NB4 (cell line): ENCODE measurements at places on chromosomes 4 and X.

DNA sequence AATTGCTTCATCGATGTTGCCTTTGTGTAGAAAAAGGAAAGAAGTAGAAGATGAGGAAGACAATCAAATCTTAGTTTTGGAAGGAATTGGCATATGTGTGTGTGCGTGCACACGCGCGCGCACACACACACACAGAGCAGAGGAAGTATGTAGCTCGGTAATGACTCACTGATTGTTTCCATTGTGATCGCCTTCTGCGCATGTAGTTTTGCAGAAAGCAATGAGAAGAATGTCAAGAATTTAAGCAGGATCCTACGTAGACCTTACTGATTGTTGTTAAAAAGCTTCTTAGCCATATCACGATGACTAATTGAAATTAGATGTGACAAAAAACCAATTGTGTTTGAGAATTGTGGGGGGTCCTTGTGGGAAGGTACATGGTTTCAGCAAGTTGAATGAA lies 12.8 kb upstream of the LIMCH1 start:
- DNase-seq, result no peak

DNA sequence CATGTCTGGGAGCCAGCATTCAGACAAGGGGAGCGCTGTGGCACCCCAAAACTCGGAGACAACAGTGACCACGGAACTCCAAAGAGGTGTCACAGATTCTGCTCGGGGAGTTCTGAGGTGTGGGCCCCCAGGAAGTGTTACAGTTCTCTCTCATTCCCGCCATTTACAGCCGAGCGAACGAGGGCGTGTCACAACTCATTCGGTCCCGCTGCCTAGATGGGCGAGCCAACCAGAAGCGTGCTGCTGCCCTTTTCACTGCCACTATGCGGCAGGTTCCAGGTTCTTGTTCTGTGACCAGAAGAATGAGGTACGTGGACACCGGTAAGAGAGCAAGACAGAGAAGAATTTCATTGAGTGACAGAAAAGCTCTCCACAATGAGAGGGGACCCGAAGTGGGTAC lies 1370.6 kb upstream of the AGA start:
- no peak for DNase-seq

- DNase-seq, result no peak
Observed at GRCh38 chr4:145755802-145756201, 75.9 kb downstream of the C4orf51 start.

DNA sequence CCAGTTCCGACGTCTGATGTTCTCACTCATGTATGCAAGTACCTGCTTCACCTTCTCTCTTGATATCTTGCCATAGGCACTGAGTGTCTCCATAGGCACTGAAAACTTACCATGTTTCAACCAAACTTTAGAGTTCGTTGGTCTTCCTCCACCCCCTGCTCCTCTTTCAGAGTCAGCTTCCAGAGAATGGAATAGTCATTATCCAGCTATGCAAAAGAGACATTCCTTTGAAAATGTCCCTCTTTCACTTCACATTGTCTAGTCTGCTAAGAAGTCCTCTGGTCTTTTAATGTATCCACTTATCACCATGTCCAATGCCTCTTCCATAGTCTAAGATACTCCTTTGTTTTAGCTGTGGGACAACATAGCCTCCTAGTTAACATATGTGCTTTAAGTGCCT lies 566.0 kb upstream of the TENM3 start:
- DNase-seq, result no peak

- no peak for DNase-seq
Observed at GRCh38 chr4:94285666-94286065, 57.0 kb downstream of the HPGDS start.

DNA sequence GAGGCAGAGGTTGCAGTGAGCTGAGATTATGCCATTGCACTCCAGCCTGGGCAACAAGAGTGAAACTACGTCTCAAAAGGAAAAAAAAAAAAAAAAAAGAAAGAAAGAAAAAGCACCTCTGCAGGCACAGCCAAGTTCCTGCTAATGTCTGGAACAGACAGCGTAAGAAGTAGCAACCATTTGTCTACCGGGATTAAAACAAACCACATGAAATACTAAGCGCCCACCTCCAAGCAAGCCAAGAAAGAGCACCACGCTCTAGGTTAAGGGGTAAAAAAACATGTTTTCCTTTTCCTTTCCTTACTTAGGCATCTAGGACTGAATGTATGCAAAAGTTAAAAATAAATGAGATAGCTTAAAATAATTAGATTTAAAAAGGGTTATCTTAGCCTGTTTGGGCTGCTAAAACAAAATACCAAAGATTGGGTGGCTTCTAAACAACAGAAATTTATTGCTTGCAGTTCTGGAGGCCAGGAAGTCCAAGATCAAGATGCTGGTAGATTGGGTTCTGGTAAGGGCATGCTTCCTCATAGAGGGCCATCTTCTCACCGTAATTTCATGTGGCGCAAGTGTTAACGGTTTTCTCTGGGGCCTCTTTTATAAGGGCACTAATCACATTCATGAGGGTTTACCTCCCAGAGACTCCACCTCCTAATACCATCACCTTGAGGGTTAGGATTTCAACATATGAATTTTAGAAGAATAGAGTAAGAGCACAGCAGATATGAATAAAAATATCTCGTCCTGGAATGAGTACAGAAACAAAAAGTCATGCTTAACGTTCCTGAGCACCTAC lies 12.3 kb downstream of the GPC4 start:
- DNase-seq, result no peak

DNA sequence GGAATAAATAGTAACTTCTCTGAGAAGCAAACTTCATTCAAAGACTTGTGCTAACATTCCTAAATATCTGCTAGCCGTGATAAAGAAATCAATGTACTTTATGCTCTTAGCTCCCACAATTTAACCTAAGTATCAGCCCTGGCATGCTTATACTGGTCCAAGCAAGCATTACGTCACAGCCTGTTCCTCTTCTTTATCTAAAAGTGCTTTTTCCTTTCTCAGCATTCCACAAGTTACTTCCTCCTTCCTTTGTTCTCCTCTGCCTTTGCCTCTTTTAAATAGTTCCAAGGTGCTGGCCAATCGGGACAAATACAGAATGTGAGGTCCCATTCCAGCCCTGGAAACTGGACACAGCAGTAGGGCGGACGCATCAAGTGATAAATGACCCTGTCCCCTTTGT lies 249.6 kb downstream of the DHRSX start:
- DNase-seq, result no peak

GRCh38 chr4:85165808-85166207 lies 199.3 kb upstream of the WDFY3 start:
- DNase-seq, result no peak

DNA sequence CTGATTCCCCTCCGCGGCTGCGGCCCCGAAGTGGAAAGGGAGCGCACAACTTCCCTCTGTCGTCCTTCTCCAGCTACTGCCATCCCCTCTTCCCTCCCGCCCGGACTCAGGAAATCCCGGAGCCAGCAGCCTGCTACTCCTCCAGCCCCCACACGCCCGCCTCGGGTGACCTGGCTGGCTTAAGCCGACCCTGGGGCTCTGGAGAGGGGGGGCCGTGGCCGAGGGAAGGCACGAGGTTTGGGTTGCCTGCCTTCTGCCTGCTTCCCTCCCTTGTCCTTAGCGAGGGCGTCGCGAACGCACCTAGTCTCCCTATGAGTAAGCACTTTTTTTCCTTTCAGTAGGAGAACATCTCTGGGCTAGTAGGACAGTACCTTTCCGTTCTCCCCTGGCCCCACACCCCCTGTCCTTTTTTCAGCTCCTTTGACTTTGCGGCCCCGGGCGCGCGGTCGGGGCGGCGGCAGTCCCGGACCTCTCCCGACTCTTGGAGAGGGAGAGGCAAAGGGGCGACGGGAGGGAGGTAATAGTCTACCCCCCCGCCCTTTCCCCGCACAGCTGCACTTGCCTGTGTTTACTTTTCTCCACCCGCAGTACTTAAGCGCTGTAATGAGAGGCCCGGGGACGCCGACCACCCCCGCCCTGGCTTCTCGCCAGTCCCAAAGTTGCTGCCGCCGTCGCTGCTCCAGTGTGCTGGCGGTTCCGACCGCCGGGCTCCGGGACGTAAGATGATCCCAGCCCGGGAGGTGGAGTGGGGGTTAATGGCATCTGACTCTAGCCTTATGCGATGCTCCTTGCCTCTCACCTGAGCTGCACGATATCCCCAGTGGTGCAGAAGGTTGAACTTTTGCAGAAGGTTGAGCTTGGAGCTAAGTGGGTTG lies 868 bp downstream of the PLS3 start:
- DNase-seq, result no peak

- DNase-seq, result no peak
Observed at GRCh38 chr4:123835831-123836590, 439.4 kb downstream of the SPRY1 start.

- no peak for DNase-seq
Observed at GRCh38 chrX:32572644-32573043, 638.7 kb downstream of the DMD start.

DNA sequence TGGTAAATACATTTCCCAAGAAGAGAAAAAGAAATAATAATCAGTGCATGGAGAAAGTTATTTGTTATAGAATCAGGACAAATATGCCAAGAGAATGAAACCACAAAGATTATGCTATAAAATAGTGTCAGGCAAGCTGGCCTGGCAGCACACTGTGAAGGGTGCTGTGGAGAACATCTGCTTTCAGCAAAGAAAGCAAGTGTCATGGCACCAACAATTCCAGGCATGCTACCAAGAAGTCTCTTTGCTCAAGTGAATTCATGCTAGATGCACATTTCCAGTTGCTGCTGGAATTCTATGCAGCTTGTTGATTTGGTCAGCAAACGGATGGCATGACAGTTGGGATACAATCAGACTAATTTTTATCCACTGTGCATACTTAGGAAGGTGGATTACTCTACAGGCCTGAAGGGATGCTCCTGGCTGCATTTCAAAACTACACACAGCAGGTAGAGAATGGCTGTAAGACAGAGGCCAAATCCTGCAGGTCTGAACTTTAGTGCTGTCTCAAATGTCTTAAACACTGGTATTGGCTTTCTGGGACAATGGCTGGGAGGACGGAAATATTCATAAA lies 154.6 kb upstream of the FAT1 start:
- no peak for DNase-seq

DNA sequence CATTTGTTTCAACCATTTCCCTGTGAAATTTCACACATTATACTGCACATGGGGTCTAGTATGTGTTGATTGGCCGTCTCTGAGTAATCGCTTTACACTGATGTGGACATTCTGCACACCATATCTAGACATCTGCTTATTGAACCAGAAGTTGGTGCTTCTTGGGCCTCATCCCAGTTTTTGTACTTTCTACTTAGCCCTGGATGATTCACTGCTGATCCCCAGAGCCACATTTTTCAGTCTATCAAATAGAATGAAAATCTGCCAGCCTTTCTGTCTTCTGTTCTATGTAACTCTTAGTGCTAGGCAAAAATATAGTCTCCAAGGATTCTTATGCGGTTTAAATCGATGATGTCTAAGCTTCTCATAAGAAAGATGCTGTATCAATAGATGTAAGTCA lies 40.5 kb upstream of the RELL1 start:
- DNase-seq, result no peak

- no peak for DNase-seq
Observed at GRCh38 chr4:79181190-79181589, 144.7 kb downstream of the NAA11 start.

- no peak for DNase-seq
Observed at GRCh38 chrX:40145001-40145922, 47.5 kb upstream of the BCOR start.

- DNase-seq, result no peak
Observed at GRCh38 chr4:6393066-6393465, 79.3 kb downstream of the PPP2R2C start.

DNA sequence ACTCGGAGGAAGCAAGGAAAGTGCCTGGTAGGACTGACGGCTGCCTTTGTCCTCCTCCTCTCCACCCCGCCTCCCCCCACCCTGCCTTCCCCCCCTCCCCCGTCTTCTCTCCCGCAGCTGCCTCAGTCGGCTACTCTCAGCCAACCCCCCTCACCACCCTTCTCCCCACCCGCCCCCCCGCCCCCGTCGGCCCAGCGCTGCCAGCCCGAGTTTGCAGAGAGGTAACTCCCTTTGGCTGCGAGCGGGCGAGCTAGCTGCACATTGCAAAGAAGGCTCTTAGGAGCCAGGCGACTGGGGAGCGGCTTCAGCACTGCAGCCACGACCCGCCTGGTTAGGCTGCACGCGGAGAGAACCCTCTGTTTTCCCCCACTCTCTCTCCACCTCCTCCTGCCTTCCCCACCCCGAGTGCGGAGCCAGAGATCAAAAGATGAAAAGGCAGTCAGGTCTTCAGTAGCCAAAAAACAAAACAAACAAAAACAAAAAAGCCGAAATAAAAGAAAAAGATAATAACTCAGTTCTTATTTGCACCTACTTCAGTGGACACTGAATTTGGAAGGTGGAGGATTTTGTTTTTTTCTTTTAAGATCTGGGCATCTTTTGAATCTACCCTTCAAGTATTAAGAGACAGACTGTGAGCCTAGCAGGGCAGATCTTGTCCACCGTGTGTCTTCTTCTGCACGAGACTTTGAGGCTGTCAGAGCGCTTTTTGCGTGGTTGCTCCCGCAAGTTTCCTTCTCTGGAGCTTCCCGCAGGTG lies 637 bp downstream of the AR start:
- DNase-seq, result no peak

GRCh38 chr4:112343330-112344080 lies 46.3 kb downstream of the ALPK1 start:
- DNase-seq, result no peak

DNA sequence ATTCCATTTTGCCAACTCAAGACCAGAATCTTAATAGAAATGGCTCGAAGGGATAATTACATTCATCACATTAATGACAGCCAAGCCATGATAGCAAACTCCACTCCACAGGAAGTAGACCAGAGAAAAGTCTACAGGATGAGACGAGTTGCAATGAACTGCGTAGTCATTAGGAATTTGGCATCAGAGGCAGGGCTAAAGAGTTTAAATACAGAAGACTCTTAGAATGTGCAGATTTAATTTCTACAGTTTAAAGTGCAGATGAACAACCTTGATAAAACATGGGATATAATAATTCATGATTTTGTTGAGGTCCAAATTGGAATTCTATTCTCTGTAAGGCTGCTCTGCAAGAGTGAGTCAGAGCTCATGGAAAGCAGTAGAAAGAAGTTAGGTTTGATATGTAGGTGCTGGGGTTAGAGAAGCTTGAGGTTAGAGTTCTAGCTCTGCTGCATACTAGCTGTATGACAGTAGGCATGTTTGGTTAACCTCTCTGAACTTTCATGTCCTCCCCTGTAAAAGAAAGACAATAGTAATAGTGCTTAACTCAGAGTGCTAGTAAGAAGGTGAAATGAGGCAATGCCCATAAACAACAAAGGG lies 32.2 kb downstream of the LNX1 start:
- no peak for DNase-seq

DNA sequence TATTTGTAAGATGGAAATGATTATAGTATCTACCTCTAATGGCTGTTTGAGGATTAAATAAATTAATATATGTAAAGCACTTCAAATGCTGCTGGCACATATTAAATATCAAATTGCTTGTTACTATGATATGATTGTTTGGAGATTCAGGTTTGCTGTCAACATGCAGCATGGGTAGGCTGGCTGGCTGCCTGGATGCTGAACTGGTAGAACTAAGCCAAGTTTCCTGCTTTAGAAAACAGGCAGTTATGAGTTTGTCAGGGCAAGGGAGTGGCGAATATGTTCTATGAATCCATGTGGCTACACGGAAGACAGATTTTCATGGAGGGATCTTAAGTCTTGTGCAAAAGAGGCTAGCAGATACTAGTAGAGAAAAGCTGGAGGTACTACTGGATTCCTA lies 239.6 kb downstream of the GBA3 start:
- DNase-seq, result no peak

GRCh38 chr4:98204236-98204553 lies 57.0 kb upstream of the RAP1GDS1 start:
- DNase-seq, result no peak
